ENCODE measurements at places on chromosomes 3 and 15.

DNA sequence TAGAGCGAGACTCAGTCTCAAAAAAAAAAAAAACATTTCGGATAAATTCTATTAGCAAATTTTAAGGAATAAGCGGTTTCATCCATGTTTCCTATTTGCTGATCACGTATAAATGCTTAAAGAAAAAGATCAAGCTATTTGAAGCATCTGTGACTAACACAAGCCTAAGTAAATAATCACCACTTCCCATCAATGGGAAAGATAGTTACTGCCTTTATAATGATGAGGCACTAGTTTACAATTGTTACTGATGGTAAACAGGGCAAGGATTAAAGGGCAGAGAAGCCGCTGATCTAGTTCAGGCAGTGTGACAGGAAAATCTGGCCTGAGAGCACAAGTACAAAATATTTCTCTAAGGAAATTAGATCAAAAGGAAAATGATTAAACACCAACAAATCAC, 13.7 kb downstream of the CLPX start:
- no peak for DNase-seq

DNA sequence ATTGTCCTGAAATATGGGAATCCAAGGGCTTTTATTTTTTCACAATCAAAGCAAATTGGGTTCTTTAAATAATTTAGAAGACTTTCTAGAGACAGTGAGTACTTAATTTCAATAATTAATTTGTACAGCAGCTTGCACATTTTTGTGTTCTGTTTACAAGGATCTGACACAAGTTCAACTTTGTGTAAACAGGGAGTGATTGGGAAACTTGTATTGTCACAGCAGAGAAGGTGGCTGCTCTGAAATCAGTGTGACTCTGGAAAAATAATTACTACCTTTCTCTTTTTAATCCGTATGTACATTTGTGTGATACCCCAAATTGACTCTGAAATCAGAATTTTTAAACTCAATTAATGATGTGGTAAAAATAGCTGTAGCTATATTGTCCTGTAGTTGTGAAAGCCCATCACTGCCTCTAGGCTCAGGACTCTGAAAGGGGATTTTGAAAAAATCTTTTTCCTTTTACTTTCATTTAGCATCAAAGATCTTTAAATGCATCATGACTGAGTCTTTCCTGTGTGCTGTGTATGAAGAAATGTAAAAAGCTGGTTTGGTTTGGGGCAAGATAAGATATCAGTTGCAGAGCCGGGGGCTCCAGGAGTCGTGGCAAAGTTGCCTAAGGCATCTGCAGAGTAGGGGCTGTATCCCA, 45.1 kb downstream of the MFSD1 start:
- no peak for DNase-seq

GRCh38 chr3:45684327-45684892, 4.8 kb upstream of the SACM1L start:
- DNase-seq = no peak

GRCh38 chr3:152253514-152253913, 15.2 kb upstream of the MBNL1 start:
- DNase-seq = no peak

GRCh38 chr3:136657526-136657925, 94.7 kb downstream of the STAG1 start:
- no peak for DNase-seq

DNA sequence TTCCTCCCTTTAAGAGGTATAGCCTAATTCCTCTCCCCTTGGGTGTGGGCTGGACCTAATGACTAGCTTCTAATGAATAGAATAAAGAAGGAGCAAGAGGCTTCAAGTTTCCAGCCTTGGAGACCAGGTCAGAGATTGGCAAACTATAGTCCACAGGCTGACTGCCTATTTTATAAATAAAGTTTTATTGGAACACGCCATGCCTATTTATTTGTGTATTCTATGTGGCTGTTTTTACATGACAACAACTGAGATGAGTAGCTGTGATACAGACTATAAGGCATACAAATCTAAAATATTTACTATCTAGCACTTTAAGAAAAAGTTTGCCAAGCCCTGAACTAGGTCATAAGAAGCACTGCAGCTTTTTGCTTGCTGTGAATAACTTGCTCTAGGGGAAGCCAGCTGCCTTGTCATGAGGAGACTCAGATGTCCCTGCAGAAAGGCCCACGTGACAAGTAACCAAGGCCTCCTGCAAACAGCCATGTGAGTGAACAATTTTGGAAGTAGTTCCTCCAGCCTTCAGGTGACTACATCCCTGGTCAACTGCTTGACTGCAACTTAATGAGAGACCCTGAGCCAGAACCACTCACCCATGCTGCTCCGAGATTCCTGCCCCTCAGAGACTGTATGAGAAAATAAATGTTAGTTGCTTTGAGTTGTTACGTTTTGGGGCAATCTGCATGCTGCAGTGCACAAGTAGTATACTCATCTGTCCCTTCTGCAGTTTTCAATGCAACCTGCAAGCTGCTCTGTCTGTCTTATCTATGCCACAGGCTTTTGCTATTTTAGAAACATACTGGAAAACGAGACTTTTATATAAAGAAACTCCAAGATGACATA, 21.1 kb upstream of the MAP3K13 start:
- no peak for DNase-seq

GRCh38 chr3:21274079-21274571, 476.9 kb downstream of the ZNF385D start:
- no peak for DNase-seq

DNA sequence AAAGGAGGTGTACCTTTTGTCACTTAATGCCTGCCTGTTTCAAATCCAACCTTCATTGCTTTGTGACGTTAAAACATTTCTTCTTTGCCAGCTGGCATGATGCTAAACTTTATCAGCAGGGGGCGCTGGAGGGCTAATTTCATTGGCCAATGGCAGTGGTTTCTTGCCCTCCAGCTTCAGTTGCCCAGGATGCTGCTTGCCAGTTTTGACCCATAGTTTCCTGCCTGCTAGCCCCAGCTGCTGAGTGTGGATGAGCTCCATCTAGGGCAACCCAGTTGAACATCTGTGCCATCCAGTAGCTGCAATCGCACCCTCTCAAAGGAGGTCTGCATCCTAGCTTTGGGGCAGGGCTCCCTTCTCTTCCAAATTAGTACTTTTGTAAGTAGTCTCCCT, 22.1 kb downstream of the ACKR2 start:
- DNase-seq = peak; percentile 75

- DNase-seq = no peak
Observed at GRCh38 chr15:25892126-25892525, 29.0 kb upstream of the ATP10A start.

DNA sequence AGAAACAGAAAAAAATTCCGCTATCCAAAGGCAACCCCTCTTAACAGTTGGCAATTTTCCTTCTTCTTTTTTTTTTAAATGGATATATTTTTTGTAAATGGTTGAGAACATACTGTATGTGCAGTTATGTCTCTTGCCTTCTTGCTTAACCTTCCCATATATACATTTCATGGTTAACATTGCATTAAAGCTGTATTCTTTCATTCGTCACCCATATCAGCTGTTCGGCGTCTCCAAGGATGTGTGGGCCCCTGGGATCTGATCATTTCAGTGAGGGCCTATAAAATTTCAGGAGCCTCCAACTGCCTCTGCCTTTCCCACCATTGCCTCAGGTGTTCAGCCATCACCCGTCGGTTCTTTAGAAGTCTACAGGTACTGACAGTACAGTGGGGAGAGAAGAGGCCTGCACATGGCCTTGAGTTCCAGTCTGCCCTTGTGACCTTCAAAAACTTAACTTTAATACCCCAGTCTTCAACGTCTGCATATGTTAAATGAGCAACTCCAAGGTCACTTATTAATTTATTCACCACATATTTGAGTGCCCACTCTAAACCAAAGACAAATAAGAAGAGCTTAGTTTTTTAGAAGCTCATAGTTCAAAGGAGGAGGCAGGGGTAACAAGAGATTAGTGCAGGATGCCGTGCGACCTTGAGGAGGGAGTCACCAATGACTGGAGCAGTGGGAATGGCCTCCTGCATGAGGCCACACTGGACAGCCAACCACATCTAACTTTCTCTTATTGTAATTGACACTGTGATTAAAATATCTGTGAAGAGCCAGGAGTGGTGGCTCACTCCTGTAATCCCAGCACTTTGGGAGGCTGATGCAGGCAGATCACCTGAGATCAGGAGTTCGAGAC, 6.9 kb downstream of the ST6GAL1 start:
- DNase-seq = no peak

GRCh38 chr3:134377896-134378295, 3.6 kb upstream of the AMOTL2 start:
- no peak for DNase-seq
